ENCODE measurements at places on chromosomes 11 and 22. TPM values are rescaled to one million over a fixed set of nuclear protein-coding genes. Genes with fewer than 3 reads are reported as not detected.

- ATAC-seq: peak; percentile 95
These were observed 328.1 kb upstream of the MPPED2 start for GRCh38 chr11:30914143-30914762.

DNA sequence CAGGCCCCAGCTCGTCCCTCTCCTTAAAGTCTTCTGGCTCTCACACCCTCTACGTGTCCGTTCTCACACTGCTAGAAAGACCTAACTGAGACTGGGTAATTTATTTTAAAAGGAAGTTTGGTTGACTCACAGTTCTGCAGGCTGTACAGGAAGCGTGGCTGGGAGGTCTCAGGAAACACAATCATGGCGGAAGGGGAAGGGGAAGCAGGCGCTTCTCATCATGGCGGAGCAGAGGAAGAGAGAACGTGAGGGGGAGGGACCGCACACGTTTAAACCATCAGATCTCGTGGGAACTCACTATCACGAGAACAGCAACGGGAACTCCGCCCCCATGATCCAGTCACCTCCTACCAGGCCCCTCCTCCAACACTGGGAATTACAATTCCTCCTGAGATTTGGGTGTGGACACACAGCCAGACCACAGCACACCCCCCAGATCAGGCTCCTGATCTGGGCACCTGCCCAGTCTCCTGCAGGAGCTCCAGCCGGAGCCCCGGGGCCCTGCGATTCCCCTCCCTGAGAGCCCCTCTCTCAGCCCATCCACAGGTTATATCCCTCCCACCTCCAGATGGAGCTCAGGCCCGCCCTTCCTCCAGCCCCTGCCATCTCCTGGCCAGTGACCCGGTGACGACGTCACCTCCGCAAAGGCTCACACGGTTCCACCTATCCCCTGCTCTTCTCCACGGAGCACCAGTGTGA lies 170.2 kb downstream of the BRD1 start:
- peak; percentile 47 for ATAC-seq

DNA sequence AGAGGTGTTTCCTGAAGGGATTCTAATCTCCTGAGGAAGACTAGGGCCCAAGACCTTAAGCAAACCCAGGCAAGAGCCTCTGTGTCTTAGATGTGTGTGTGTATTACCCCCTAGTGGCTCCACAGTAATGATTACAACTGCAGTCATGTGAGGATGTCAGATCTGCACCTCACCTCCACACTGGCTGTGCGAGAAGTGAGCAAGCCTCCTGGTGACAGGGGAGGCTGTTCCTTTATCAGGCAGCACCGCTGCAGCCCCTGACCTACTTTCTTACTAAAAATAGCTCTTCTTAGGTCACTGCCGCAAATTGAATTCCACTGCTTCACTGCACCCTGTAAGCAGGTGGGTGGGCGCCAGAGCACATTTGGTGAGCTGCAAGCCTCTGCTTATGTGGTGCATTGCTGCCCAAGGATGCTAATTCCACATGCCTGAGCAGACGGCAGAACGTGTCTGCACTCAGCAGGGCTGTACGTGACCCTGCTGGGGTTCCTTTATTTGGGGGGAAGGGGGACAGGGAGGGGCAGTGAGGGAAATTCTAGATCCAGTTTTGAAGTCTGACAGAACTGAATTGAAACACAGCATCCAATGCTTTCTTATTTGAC lies 112.4 kb downstream of the KCNC1 start:
- peak; percentile 97 for ATAC-seq

- no peak for ATAC-seq
These were observed 269.3 kb upstream of the MPPED2 start for GRCh38 chr11:30855383-30856006.

GRCh38 chr11:47572715-47573255 lies 6.0 kb downstream of the KBTBD4 start:
- no peak for ATAC-seq

GRCh38 chr11:112590764-112591163 lies 330.1 kb upstream of the PLET1 start:
- ATAC-seq: no peak

DNA sequence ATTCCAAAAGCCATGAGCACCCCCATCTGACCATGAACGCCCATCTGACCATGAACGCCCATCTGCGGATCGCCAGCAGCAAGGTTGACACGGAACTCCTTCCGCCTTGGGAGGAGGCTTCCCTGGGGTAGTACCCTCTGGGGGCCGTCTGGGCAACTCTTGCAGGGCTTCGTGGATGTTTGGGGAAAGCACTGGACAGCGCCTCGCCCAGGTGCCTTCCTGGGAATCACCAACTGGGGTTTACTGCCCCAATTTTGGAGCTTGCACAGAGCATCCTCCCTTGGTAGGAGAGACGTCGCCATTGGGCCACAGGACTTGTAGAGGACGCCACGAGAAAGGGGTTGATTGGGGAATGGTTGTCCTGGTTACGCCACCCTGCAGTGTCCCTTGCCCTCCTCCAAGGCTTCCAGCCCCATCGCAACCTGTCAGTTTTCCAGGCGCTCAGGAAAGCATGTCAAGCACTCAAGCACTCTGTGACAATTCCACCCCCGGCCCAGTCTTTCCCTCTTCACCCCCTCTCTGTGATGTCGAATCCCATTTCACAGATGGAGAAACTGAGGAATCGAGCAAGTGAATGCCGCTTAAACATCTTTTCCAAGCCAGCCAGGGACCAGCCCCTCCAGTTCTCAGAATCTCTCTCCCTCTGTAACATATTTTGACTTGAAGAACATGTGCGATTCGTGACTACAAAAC lies 914 bp upstream of the PRDM11 start:
- no peak for ATAC-seq

- no peak for ATAC-seq
These were observed 2.1 kb upstream of the EIF3M start for GRCh38 chr11:32581556-32581955.

DNA sequence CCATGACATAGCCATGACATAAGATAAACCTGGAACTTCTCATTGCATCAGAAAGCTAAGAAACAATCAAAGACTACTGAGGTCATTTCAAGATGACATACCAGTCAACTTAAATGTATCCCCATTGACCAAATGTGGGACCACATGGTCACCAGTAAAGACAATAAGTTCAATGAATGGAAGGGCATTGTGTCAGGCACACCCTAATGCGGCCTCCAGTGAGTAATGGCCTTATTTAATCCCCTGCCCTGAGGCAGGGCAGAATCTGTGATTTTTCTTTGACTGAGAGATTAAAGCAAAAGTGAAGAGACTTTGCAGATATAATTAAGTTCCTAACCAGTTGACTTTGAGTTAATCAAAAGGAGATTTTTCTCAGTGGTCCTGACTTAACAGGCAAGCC lies 17.3 kb upstream of the SYT8 start:
- ATAC-seq: no peak

- no peak for ATAC-seq
These were observed 7.1 kb upstream of the ENDOD1 start for GRCh38 chr11:95082576-95083001.

DNA sequence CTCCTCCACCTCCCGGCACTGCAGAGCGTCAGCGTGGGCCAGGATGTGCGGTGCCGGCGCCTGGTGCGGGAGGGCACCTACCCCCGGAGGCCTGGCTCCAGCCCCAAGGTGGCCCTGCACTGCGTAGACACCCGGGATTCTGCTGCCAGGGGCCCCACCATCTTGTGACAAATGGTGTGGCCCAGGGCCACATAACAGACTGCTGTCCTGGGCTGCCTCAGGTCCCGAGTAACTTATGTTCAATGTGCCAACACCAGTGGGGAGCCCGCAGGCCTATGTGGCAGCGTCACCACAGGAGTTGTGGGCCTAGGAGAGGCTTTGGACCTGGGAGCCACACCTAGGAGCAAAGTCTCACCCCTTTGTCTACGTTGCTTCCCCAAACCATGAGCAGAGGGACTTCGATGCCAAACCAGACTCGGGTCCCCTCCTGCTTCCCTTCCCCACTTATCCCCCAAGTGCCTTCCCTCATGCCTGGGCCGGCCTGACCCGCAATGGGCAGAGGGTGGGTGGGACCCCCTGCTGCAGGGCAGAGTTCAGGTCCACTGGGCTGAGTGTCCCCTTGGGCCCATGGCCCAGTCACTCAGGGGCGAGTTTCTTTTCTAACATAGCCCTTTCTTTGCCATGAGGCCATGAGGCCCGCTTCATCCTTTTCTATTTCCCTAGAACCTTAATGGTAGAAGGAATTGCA lies 13.5 kb downstream of the TSKU start:
- ATAC-seq: no peak

DNA sequence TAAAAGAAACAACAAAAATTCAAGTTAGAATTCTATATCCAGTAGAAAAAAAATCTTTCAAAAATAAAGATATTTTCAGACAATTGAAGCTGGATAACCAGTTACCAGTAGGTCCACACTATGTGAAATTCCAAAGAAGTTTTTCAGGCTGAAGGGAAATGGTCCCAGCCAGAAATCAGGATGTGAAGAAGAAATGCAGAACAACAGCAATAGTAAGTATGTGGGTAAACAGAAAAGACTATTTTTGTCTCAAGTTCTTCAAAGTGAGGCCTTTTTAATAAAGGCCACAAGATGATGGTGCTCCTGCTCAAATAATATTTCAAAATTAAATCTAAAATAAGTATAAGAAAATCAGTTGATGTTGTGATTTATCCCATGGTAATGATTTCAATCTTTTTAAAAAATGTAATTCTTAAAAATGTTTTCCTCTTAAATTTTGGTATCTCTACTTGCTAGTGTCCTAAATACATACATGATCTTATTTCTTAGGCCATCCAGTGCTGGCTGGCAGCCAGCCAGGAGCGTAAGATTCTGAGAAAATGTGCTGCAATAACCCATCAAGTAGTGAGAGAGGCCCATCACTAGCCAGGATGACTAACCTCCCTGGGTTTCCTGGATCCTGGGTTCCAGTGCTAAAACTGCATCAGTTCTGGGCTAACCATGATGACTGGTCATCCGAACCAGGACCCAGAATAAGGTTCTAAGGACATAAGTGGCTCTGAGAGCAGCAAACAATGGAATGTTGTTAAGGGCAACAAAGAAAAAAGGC lies 15.6 kb upstream of the UCP3 start:
- ATAC-seq: no peak

GRCh38 chr22:37318364-37319109 lies 36.2 kb downstream of the CYTH4 start:
- no peak for ATAC-seq

DNA sequence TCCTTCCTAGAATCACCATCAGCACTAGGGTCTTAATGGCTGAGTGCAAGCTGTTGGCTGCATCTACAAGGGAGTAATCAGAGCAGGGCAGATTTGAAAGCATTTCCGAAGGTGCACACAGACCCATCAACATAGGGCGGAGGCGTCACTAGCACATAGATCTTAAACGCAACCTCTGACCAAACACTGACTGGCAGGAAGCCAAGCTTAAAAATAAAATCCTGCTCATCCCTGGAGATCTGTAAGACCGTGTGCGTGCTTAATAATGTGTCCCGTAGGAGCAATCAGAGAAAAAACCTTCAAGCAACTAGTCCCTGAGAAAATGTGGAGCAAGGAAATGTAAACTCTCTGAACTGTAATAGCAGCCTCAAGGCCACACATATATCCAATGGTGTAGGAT lies 470.5 kb downstream of the ETS1 start:
- ATAC-seq: peak; percentile 75

GRCh38 chr22:42586381-42586780 lies 28.3 kb downstream of the POLDIP3 start:
- no peak for ATAC-seq

- ATAC-seq: peak; percentile 80
These were observed 906.3 kb downstream of the DLG2 start for GRCh38 chr11:84720706-84721402.

DNA sequence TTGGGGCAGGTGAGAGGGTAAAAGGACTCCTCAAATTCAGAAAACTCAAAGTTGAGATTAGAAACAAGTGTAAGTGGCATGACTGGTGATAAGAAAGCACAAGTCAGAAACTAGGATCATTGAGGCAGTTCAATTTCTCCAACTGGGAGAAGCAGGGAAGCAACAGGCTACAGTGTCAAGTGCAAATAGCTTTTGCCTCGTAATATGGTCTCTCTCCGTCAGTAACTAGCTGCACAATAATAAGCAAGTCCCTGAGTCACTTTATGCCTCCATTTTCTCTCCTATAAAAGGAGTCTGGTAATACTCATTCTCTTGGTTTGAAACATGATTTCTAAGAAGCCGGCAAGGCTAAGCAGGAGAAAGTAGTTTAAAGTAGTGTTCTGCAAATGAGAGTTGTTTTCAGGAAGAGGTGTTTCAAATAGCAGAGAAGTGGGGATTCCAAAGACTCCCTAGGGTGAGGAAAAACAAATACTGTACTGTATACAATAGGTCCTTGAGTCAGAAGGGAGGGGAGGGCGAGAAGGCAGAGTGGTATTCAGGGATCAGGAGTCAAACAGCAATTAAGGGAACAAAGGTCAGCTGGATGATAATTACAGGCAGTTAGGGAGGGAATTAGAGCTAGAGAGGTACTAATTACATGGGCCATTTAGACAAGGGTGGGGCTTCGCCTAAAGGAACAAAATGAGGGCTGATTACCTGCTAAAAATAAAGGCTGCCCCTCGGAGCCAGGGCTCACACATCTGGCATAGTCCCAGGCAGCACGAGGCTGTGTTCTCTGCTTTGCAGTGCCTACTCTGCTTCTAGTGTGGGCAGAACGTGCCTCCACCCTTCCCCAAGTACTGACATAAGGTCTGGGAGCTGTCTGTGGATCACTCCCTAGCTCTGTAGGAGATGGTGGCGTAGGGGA lies 96.0 kb upstream of the BDNF start:
- ATAC-seq: no peak

- no peak for ATAC-seq
These were observed 64.7 kb upstream of the ARHGAP42 start for GRCh38 chr11:100622404-100622803.

- no peak for ATAC-seq
These were observed 19.5 kb downstream of the CNTF start for GRCh38 chr11:58641803-58642581.

- ATAC-seq: no peak
These were observed 33.5 kb downstream of the ARVCF start for GRCh38 chr22:19982991-19983578.

GRCh38 chr11:1326435-1327063 lies 17.1 kb upstream of the TOLLIP start:
- ATAC-seq: peak; percentile 90

DNA sequence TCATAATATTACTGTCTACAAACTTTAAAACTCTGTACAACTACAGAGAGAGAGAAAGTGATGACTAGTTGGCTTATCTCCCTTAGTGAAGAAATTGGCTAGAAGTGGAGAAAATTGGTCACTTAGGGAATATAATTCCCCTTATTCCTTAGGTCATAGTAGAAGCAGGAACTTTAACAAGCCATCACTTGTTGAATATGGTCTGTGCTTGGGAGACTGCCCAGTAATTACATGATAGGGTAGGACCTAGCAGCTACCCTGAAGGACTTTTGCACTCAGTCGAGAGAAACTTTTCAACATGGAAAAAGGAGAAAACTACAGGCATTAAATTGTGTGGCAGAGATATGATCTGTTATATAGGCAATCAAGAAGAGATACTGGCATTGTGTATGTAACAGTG lies 576.5 kb upstream of the CCDC90B start:
- no peak for ATAC-seq

GRCh38 chr11:1297011-1297575 lies 12.3 kb downstream of the TOLLIP start:
- no peak for ATAC-seq

Gene BBOX1
- 0.43 TPM for total RNA-seq

Gene MMP27
- 0.22 TPM for total RNA-seq

Gene TESMIN
- total RNA-seq: 16.8 TPM

Gene OR56A1
- 0.63 TPM for total RNA-seq

Gene TTLL1
- total RNA-seq: 20.2 TPM

Gene GPHA2
- 0.36 TPM for total RNA-seq

Gene OR5W2
- not detected for total RNA-seq

Gene SERPING1
- total RNA-seq: 8.6 TPM

Gene CASP4
- total RNA-seq: not detected

Gene P2RY2
- 0.14 TPM for total RNA-seq
